ENCODE measurements at places on chromosomes 3 and 15.

- no peak for DNase-seq
Measured at GRCh38 chr3:46881596-46882376, 4.3 kb downstream of the PTH1R start.

GRCh38 chr3:122694966-122695365 lies 14.3 kb downstream of the PARP14 start:
- no peak for DNase-seq

DNA sequence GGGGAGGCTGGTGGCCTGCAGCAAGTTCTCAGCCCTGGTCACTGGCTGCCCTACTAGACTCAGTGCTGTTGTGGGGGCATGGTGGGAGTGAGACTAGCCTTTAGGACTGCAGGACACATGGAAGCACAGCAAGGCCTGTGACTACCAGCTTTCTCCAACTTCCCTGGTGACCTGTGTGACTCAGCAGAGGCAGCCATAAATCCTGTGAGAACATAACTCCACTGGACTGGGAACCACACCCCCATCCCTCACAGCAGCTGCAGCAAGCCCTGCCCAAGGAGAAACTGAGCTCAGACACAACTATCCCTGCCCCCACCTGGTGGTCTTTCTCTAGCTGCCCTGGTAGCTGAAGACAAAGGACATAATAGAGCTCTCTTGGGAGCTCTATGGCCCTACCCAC lies 111.3 kb downstream of the DCLK3 start:
- DNase-seq, result no peak

- no peak for DNase-seq
Measured at GRCh38 chr15:69782139-69782658, 315.5 kb downstream of the TLE3 start.

- no peak for DNase-seq
Measured at GRCh38 chr15:70114221-70114620, 16.5 kb upstream of the TLE3 start.

DNA sequence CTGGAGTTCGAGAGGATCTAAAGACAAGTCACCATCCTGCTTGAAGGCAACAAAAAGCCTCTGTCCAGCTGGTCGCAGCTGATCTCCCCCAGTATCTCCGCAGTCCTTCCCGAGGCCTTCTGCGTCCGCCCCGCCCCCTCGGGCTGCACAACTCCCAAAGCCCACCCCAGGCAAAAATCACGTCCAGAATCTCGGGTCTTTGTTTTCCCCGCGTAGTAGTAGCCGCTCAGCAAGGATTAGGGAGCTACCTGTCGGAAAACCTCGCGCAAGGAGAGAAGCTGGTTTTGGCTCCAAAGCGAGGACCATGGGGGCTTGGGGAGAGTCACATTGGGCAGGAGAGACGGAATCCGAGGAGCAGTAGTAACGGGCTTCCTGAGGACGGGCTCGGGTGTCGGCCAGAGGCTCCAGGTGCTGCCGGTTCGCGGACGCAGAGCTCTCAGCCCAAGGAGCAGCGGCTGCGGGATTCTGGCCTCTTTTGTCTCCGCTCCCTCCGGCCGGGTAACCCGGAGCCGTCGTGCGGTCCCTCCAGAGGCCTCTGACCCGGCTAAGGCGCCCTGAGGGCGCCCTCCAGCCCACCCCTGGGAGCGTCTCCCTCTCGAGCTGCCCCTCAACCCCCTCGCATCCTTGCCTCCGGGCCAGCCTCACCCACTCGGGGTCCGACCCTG lies 401 bp downstream of the ZSCAN29 start:
- no peak for DNase-seq

GRCh38 chr15:90660195-90660998 lies 56.7 kb upstream of the BLM start:
- DNase-seq, result no peak

DNA sequence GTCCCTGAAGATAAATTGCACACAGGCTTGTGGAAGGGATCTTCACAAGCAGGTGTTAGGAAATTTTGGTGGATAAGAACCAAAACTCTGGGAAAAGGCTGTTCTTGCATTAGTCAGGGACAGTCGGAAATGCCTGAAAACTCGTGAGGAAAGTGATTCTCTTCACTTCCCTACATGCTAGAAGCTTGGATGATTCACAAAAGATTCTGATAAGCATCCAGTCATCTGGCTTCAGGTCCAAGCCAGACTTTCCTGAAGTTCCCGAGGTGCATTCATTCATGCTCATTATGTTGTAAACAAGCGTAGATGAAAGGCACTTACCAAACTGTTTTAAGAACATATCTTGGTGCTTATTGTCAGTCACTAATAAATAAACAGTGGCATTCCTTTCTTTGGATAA lies 1028.7 kb downstream of the NTRK3 start:
- no peak for DNase-seq

- no peak for DNase-seq
Measured at GRCh38 chr3:155604967-155605366, 139.9 kb downstream of the PLCH1 start.

GRCh38 chr3:171190668-171191067 lies 164.1 kb upstream of the SLC2A2 start:
- no peak for DNase-seq

DNA sequence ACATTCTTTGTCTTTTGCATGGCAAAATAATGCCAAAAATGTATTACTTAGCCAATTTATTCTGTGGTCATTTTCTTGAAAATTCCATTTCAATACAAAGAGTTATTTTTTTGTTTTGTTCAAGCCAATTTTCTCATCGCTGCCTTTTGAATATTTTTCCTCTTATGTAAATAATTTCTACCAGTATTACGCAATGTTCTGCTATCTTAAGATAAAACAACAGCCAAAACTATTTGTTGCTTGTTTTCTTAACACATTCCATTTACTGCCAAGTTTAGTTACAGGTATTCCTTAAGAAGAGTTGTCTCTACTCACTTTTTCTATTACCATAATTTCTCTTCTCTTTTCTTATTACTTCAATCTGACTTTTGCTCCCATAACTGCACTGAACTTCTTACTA lies 163.1 kb downstream of the ROBO1 start:
- DNase-seq, result no peak

- DNase-seq, result no peak
Measured at GRCh38 chr3:157436583-157437291, at the start of gene PTX3. Gene PTX3 (plus strand): TSS chr3:157436850. CDS start chr3:157436934, 84 bp downstream.

- no peak for DNase-seq
Measured at GRCh38 chr15:52290800-52291199, 4.8 kb downstream of the MYO5C start.

DNA sequence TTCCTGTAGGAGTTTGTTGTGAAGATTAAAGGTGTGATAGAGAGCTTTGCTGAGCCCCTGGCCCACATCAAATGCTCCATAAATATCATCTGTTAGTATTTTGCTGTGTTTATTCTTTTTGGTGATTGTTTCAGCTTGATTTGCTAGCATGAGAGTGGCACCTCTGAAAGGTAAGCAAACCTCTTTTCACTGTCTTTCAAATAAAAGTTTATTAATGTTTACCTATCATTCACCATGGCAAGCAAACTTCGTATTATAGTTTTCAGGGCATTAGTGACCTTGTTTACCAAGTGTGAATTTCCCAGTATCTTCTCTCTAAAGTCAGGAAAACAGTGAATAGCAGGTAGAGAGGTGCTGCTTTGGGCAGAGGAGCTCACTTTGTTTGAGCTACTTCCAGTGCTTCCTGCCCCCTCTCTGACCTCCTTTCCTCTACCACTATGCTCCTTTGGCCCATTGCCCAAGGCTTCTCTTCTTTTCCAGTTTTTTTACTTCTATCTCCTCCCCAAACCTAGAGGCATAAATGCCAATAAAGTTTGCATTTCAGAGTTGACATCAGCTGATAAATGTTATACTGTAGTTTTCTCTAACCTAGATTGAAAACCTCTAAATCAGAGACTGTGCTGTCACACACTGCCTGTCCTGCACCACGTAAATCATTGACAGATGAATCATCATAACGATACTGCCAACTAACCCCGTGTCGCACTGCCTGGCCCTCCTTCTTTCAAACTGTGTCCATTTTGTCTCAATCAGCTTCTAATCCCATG lies 569.0 kb downstream of the TUSC7 start:
- peak; percentile 68 for DNase-seq

DNA sequence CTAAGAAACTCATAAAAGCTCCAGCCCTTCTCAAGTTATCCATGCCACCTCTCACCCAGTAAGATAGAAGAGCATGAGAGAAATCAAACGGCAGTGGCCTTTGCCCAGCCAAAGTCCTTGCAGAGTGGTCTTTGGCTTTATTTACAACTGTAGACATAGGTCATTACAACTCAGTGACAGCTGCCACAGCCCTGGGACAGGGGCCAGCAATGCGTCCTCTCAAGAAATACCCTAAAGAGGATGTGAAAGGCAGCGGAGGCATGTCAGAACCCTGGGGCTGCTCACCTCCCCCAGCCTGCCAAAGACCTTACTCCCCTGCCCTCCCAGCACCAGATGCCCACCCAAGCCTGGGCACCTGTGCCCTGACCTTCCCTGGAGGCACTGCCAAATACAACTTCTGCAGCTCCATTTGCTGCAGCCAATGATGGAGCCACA lies 6.3 kb downstream of the ACAA1 start:
- DNase-seq, result no peak

DNA sequence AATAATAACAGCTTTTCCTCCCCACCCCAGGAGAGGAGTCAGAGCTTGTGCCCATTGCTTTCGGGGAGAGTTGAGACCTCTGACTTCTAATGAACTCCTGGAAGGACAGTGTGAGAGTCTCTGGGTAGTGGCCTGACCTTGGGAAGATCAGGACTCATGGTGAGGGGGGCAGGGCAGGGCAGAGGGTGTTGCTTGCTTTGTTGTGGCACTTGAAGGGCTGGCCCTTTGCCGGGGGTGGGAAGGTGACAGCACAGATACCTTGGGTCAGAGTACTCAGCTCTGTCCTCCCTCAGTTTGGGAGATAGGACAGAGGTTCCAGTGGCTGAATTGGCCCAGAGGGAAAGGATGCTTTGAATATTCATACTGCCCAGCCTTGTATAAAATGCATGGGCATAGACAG lies 15.8 kb downstream of the RBP2 start:
- DNase-seq, result no peak

DNA sequence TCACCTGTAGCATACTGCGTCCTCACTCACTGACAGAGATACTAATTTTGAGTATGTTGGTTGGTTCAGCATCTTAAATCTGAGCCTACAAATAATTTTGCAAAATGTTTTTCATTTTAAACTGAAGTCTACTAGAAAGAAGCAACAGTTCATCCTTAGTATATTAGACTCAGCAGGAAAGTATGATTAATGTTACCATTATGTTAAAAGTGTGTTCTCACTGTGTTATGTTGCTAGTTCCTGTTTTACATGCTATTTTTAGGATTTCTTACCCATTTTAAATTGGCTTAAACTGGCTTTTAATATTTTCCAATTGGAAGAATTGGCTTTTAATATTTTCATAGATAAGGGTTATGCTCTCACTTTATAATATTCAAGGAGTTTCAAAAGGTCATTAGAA lies 25.7 kb downstream of the ACKR4 start:
- no peak for DNase-seq

GRCh38 chr3:168054447-168054846 lies 41.3 kb downstream of the GOLIM4 start:
- DNase-seq, result no peak

- no peak for DNase-seq
Measured at GRCh38 chr3:98885851-98886250, 15.6 kb downstream of the DCBLD2 start.

- DNase-seq, result no peak
Measured at GRCh38 chr3:165195640-165196576, at the start of gene SLITRK3. Gene SLITRK3 (minus strand): TSS chr3:165196384. CDS start chr3:165190830, 5,554 bp downstream.

GRCh38 chr3:32414522-32415202 lies 23.0 kb downstream of the CMTM7 start:
- no peak for DNase-seq

DNA sequence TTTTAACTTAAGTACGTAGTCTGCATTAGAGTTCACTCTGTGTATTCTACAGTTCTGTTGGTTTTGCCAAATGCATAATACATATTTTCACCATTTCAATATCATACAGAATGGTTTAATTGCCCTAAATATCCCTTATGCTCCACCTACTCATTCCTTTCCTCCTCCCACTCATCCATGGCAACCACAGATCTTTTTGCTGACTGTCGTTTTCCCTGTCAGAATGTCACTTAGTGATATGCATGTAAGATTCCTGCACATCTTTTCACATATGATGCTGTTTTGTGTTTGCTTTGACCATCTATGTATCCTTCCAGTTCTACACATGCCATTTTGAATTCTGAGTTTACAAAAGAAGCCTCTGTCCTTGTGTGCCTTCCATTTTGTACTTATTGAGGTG lies 36.7 kb downstream of the EPHA3 start:
- no peak for DNase-seq

GRCh38 chr3:25586167-25586505 lies 78.6 kb downstream of the TOP2B start:
- DNase-seq, result no peak

DNA sequence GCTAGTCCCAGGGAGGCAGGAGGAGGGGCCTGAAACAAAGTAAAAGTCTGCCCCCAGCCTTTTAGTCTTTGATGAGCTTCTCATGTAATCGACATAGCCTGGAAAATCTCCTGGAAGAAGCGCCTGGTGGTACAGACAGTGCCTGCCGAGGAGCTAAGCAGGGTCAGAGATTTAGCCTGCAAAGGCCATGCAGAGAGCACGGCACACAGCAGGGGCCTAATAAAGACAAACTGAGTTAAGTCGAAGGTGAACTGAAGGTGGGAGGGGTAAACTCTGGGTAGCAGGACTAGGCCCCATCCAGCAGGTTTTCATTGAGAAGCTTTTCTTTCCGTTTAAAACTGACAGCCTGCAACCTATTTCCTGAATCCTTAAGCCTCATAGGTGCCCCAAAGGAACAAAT lies 115.5 kb upstream of the ABHD17C start:
- no peak for DNase-seq

GRCh38 chr3:115808244-115808643 lies 184.9 kb downstream of the GAP43 start:
- no peak for DNase-seq

- no peak for DNase-seq
Measured at GRCh38 chr15:42461261-42461660, 29.7 kb downstream of the ZNF106 start.

GRCh38 chr15:38885471-38885952 lies 320.9 kb upstream of the RASGRP1 start:
- DNase-seq, result no peak

DNA sequence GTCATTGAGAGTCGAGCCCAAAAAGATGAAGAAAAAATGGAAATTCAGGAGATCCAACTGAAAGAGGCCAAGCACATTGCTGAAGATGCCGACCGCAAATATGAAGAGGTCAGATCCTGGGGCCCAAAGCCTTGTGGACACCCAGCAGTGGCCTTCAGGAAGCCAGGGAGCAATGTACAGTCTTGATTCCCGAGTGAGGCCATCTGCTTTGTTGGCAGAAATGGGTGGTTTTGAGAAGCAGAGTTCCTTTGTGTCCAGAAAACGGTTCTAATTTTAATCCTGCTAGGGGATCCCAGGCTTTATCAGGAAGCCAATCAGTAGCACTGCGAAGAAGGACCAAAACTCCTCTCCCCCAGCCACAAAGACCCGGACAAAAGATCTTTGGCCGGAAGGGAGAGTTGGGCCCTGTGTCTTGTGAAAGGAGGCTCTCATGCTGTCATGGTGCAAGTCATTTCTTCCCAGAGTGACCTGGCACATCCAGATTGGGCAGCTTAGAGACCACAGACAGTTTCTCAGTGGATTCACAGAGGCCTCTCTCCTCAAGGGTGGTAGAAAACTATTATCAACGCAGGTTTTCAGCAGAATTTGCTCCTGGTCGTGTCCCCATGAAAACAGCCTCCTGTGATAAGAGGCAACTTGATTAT lies 17.1 kb downstream of the TPM1 start:
- no peak for DNase-seq

GRCh38 chr3:189577050-189577951 lies 53.9 kb upstream of the TP63 start:
- DNase-seq, result no peak

GRCh38 chr15:73397461-73397860 lies 28.7 kb upstream of the HCN4 start:
- DNase-seq, result no peak
